ENCODE measurements at places on chromosomes 2 and 18.
A peak's percentile ranks its signal among the peaks of the same experiment; 100 is the strongest.

- DNase-seq, result no peak
Measured at GRCh38 chr2:75516378-75517360, 44.1 kb downstream of the EVA1A start.

- no peak for DNase-seq
Measured at GRCh38 chr2:47744074-47744473, 38.9 kb upstream of the MSH6 start.

DNA sequence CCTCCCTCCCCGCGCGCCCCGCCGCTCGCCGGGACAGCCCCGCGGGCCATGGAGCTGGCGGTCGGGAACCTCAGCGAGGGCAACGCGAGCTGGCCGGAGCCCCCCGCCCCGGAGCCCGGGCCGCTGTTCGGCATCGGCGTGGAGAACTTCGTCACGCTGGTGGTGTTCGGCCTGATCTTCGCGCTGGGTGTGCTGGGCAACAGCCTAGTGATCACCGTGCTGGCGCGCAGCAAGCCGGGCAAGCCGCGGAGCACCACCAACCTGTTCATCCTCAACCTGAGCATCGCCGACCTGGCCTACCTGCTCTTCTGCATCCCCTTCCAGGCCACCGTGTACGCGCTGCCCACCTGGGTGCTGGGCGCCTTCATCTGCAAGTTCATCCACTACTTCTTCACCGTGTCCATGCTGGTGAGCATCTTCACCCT lies 865 bp downstream of the GALR1 start:
- no peak for DNase-seq

GRCh38 chr2:15112216-15112615 lies 448.9 kb downstream of the NBAS start:
- no peak for DNase-seq

- DNase-seq, result no peak
Measured at GRCh38 chr2:12097859-12098258, 351.4 kb downstream of the LPIN1 start.

GRCh38 chr2:206531996-206532543 lies 88.7 kb downstream of the ADAM23 start:
- DNase-seq, result no peak

GRCh38 chr2:25794544-25795276 lies 83.6 kb downstream of the ASXL2 start:
- DNase-seq, result peak; percentile 47

DNA sequence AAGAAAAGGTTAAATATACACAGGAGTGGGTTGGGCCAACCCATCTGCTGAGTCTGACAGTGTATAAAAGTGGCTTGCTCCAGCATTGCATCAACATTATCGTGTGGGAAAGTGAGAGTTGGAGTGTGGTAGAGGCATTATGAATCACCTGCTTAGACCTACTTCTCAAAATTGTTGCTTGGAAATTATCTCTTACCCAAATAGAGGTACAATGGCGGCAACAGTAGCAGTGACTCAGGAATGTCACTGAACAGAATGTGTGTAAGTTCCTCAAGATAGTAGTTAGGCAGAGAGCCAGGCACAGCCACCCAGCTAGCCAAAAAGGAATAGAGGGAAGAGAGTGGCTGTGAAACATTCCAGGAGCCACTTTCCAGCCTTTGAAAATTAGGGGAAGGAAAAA lies 616.0 kb downstream of the NUP35 start:
- DNase-seq, result no peak

GRCh38 chr2:41610501-41611190 lies 437.2 kb upstream of the PKDCC start:
- no peak for DNase-seq

DNA sequence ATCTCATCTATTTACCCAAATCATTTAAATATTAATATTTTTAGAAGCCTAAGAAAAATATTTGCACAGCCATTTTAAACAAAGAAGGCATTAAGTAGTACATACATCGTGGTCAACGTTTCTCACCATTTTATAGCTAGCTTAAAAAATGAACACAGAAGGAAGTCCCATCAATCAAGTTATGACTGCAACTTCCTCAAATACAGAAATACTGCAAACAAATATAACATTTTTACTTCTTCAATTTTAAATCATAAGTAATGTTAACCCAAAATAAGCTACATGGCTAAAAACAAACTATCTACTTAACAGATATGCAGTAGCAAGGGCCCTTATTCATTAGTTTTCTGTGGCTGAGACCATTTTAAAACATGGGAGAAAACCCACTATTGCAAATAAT lies 30.6 kb downstream of the ITSN2 start:
- no peak for DNase-seq

- DNase-seq, result no peak
Measured at GRCh38 chr2:88187927-88188326, 17.8 kb downstream of the THNSL2 start.

GRCh38 chr2:122132147-122132691 lies 376.8 kb downstream of the TSN start:
- no peak for DNase-seq

DNA sequence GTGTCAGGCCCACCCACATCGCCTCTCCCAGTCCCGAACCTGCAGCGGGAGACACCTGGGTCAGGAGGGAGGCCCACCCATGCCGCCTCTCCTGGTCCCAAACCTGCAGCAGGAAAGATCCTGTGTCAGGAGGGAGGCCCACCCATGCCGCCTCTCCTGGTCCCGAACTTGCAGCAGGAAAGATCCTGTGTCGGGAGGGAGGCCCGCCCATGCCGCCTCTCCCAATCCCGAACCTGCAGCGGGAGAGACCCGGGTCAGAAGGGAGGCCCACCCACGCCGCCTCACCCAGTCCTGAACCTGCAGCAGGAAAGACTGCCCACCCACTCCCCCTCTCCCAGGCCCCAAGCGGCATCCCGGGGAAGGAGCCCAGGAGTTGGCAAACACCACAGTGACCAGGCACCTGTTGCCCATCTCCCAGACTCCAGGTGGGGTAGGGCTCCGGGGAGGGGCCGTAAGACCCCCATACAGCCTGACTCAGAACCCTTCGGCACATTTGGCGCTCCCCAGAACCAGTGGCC lies 7.8 kb downstream of the SLC66A2 start:
- no peak for DNase-seq

DNA sequence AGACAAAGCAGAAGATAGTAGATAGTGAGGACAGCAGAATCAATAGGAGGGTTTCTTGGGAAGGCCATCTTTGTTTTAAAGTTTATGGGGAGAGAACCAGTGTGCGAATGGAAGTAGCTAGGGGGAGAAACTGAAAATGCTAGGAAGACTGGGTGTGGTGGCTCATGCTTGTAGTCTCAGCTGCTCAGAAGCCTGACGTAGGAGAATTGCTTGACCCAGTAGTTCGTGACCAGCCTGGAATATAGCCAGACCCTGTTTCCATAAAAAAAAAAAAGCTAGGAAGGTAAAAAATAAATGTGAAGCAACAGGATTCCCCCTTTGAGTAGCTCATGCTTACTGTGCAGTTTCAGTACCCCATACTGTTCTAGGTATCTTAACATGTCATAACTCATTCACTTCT lies 19.2 kb upstream of the DRC1 start:
- no peak for DNase-seq

DNA sequence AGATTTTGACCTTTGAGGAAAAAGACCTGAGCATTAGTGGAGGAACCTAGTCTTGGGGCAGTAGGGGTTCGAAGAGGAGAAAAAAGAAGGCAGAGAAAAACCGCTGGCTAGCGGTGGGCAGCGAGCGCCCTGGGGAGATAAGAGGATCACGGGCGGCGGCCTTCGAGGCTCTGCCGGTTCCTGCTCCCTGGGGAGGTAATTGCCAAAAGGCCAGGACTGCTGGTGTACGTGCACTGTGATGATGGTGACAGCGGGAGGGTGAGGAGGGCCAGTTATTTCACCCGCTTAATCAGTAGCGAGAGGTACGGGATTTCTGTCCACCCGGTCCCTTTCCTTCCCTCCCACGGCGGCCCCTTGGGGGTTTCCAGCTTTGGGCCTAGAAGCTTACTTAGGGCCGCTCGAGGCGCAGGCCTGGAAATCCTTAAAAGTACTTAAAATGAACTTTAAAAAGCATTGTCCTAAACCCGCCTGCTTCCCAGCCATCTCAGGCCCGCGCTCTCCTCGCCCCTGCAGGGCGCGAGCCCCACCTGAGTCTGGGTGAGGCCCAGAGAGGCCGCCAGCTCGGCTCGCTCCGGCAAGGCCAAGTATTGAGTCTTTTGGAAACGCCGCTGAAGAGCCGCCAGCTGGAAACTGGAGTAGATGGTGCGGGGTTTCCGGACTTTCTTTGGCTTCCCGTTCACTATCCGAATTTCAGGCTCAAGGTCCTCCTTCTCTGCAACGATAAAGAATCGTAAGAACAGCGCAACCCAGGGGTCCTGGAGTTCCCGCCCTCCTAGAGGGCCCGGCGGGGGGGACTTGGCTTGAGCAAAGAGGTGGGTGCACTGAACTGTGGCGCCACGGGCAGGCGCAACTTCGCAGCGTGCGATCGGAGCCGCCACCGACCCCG lies 1.5 kb downstream of the DLX2 start:
- no peak for DNase-seq
